H7 (cell line): ENCODE measurements at places on chromosomes 4 and X.

DNA sequence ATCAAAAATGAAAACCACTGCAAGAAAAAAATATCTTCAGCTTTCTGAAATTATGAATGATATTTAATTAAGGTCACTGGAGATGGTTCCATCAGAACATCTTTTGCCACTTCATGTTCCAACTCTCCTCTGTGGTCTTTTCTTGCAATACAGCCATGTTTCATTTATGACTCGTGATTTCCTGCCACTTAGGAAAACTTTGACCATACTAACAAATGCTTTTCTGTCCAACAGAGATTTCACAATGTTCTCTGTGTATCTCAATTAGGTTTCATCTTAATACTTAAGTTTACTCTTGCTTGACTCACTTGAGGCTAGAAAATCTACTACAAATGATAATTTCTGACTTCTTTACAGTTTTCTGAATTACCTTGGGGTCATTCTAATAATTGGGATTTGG, 330.9 kb downstream of the CXXC4 start:
- no peak for DNase-seq

DNA sequence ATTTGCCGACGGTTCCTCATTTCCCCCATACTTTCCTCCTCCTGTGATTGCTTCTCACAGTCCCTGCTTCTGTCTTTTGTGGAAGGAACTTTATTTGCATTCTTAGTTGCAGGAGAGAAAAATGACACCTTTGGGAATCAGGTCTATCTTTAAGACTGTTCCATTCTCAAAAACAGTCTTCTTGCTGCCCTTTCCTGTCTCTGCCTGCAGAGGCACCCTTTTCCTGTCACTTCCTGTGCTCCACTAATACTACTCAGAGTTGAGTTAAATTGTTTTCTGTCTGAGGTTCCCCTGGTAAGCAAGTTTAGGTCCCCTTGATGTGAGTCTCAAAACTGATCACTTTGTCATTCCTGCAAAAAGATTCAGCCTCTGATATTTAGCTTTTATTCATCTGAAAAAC, 208.8 kb upstream of the CLNK start:
- peak; percentile 21 for DNase-seq

DNA sequence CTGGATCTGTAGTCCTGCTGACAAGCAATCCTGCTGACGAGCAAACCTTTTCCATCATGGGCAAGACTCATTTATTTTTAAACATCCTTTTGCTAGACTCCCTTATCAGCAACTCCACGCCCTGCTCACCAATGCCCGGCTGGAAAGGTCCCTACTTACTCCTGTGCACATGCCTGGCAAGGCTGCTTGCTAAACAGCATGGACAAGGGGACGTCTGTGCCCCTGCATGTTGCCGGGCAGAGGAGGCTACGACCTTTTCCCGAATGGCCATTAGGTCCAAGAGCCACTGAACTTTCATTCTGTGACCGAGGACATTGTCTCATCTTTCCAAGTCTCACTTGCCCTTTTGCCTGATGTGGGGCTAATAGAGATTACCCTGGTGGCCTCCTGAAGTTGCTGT, 98.6 kb downstream of the MGST2 start:
- no peak for DNase-seq

DNA sequence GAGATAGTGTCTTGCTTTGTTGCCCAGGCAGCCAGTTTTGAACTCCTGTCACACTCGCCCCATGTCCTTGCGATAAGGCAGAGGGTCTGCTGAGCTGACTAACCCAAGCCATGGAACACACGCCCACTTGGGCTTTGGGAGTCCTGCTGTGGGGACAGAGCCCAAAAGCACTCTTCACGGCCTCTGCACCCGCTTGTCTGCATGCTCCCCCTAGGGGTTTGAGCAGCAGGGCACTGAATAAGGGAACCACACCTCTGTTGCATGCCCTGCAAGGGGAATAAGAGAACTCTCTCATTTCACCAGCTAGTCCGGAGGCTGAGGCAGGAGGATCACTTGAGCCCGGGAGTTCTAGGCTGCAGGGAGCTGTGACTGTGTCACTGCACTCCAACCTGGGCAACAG, 166.0 kb downstream of the STAG2 start:
- peak; percentile 43 for DNase-seq

GRCh38 chrX:18455384-18455783, 30.0 kb downstream of the CDKL5 start:
- DNase-seq = no peak

DNA sequence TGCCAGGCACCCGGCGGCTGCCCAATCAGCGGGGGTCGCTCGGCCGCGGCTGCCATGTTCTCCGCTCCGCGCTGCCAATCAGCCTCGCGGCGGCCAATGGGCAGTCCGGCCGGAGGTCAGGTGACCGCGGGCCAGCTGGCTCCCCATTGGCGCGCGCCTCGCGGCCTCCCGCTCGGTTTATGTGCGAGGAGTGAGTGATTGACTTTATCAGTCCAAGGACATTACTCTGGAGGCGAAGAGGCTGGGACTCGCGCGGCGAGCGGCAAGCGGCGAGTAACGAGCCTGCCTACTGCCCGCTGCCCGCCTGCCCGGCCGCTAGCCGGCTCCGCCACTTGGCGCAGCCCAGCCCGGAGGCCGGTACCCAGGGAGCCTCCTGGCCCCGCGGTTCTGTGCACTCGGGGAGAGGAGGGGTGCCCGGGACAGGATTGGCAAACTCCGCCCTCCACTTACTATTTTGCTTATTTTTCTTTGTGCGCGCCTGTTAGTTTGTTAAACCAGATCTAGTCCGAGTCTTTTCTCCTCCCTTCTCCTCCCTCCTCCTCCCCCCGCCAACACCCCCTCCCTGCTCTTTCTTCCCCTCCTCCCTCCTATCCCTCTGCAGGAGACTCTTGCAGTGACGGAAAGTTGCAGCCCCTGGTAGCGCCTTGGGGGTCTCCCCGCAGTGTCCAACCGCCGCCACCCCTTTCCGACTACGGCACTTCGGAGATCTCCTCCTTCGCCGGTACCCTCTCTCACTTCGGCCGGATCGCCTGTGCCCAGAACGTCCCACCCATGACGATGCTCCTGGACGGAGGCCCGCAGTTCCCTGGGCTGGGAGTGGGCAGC, at the start of gene ZIC3:
Gene ZIC3 (plus strand): TSS at position 207 of the 825 bp plus-strand sequence. CDS start 565 bp downstream, at position 772.
- peak; percentile 98 for DNase-seq

DNA sequence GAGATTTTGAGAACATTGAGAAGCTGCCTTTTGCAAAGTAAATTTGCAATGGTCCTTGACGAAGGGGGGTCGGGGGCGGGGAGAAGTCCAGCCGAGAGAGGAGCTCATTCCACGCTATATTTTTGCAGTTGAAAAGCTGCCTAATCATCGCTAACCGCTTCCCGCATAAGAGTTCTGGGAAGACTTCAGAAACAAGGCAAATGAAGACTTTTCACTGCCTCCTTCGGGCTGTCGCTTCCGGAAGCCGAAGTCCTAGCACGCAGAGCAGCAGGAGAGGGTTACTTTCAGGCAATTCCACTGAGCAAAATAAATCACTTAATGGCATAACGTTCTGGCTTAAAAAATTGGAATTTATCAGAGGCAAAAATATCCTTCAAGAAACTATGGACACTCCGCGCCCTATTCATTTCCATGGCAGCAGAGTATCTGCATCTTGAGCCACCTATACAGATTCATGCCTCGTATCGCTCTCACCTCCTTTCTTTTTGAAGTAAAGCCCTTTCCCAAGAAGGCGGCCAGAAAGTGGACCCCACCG, 2.6 kb upstream of the LRAT start:
- DNase-seq = peak; percentile 11

DNA sequence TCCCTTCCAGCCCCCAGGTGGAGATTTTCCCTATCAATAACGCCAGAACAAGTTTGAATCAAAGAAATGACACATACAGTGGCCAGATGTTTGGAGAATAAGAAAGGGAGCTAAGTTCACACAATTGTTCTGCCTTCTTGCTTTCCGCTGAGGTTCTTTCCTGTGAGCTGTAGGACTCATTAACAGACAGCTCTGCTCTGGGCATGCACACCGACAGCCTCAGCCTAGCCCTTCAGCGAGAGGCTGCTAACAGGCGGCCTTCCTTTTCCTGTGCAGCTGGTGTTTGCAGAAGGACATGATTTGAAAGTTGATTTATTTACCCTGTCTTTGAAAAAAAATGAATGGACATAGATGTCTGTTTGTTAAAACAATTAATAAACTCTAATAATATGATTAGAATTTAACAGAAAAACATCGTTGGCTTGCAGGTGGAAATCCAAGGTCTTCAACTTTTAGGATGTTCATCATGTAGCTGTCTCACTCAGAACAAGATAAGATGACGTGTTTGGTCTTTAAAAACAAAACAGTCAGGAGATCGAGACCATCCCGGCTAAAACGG, 183.3 kb downstream of the KDR start:
- DNase-seq = no peak

DNA sequence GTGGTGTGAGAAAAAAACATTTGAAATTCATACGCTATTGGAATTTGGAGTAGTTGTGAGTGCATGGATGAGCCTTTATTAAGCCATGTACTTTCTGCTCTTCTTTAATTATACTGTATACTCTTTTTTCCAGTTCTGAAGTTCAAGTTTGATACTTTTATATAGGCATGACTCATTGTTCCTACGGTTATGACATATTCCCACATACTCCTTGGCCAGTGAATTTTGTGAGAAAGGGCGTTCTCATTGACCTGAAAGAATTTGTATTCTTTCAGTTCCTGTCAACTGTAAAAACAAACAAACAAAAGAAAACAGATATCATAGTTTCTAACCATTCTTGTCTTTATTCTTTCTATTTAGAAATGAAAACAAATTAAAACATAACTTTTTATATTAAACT, 407.3 kb downstream of the MAPK10 start:
- no peak for DNase-seq

DNA sequence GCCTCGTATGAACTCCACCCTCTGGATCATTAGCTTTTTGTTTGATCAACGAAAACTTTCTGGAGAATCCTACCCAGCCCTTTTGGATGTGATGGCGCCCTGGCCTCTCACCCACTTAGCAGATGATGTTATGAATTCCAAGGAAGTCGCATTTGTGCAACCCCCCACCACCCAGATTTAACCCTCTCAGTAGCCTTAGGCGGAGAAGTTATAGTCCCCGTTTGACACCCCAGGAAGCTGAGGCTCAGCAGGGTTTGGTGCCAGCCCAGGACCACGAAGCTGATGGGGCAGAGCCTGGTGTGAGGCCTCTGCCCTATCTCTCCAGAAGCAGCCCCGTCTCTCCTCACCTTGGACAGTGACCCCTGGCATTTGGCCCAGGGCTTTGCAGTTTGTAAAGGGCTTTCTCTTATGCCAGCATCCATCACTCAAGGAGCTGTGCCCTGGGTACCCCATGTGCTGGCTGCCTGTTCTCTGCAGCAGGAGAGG, 1.0 kb downstream of the WFS1 start:
- DNase-seq = no peak

GRCh38 chr4:80033581-80033980, 39.4 kb downstream of the ANTXR2 start:
- DNase-seq = no peak

- DNase-seq = peak; percentile 2
Observed at GRCh38 chrX:94288325-94288724, 614.3 kb downstream of the FAM133A start.

GRCh38 chr4:148044089-148044911, 312.4 kb downstream of the ARHGAP10 start:
- no peak for DNase-seq

- DNase-seq = no peak
Observed at GRCh38 chr4:1374706-1375045, 27.7 kb downstream of the UVSSA start.

GRCh38 chr4:150624055-150624454, 42.1 kb downstream of the MAB21L2 start:
- no peak for DNase-seq

DNA sequence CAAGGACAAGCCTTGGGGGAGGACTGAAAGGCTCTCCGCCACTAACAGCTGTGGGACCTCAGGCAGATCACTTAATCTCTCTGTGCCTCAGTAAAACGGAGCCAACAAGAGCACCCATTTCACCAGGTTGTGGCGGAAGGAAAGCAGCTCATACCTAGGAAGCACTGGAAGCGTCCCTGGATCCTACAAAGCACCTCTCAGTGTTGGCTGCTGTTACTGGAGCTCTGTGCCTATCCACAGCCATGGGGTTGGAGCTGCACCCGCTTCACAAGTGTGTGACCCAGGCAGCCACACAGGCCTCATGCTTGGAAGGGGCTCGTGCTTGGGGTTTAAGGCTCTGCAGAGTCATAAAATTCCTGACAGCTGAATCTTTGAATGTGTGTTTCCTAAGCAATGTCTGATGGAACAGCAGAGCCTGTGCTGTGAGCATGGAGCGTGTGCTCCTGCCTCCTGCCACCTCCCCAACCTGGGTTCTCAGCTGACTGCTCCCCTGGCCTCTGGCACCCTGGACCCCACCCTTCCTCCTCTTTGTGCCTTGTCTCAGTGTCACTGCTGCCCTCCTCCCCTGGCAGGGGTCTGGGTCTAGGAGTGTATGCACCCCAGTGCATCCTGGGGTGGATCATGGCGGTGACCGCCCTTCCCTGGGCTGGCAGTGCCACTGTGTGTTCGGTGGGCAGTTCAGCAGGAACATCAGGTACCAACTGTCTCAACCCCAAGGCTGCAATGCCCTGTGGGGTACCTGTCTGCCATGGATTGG, 14.4 kb upstream of the MAN2B2 start:
- no peak for DNase-seq

DNA sequence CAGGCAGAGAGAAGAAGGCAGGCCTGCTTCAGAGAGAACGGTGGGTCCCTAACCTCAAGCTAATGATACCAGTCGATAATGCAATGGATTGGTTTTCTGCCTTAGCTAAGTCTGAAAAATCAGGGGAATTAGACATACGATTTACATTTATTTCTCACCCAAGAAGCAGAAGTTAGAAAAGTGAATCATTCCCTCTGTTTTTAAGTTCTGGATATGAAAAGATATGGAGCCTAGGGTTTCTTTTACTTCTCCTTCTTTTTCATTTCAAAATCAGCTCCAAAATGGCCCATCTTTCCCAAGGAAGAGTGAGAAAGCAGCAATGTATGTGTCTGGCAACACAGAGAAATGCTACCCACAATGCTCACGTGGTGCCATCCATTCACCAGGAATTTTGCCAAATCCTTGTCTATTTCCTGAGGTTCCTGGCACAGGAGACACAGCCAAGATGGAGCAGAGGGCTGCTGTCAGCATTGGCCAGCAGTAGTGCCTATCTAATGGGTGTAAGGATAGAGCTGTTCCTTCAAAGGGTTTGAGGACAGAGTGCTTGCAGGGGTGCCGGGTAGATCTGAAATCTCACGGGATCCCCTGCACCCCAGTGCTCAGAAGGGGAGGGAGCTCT, 231.5 kb downstream of the MAML3 start:
- no peak for DNase-seq

GRCh38 chr4:26175006-26175786, 145.6 kb upstream of the RBPJ start:
- DNase-seq = no peak

DNA sequence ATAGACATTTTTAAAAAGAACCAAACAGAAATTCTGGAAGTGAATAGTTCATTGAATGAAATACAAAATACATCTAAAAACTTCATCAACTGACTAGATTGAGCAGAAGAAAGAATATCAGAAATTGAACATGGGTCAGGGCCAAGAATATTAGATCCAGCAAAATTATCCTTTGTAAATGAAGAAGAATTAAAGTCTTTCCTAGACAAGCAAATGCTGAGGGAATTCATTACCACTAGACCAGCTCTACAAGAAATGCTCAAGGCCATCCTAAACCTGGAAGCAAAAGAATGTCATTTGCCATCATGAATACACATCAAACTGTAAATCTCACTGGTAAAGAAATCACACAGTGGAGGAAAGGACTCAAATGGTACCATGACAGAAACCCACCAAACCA, 72.7 kb upstream of the RPL34 start:
- DNase-seq = no peak
